ENCODE measurements at places on chromosomes 6 and 20. TPM values are rescaled to one million over a fixed set of nuclear protein-coding genes. Genes with fewer than 3 reads are reported as not detected.

ULBP3 gene
- total RNA-seq, result 14.1 TPM

PKHD1 gene
- total RNA-seq, result under 0.01 TPM

SH3BGRL2 gene
- total RNA-seq, result 44.3 TPM

EEF1A2 gene
- 313 TPM for total RNA-seq

PNPLA1 gene
- not detected for total RNA-seq

POU5F1 gene
- not detected for total RNA-seq

ADGRF5 gene
- total RNA-seq, result 9.9 TPM

ASIP gene
- not detected for total RNA-seq

HSPA1A gene
- total RNA-seq, result 190 TPM

BNIP5 gene
- total RNA-seq, result not detected

PTCRA gene
- total RNA-seq, result not detected

FGD2 gene
- 3.2 TPM for total RNA-seq

PPIL1 gene
- 47.3 TPM for total RNA-seq

LAMA4 gene
- total RNA-seq, result 41.5 TPM

SCGN gene
- 13.8 TPM for total RNA-seq

PRR18 gene
- 2.5 TPM for total RNA-seq

BMP5 gene
- total RNA-seq, result 5.5 TPM

SNPH gene
- total RNA-seq, result 34.4 TPM

CLPSL1 gene
- not detected for total RNA-seq

BHLHE23 gene
- not detected for total RNA-seq

CHMP4B gene
- 39.4 TPM for total RNA-seq

F13A1 gene
- total RNA-seq, result 10.4 TPM

HSPA12B gene
- 3.2 TPM for total RNA-seq

CRIP3 gene
- total RNA-seq, result 6.7 TPM

FAM83B gene
- 0.23 TPM for total RNA-seq

C20orf202 gene
- total RNA-seq, result 0.46 TPM

FNDC11 gene
- 3.5 TPM for total RNA-seq

RPP21 gene
- 16.4 TPM for total RNA-seq

NKX2-2 gene
- total RNA-seq, result 3.5 TPM

FAM217A gene
- total RNA-seq, result not detected

BEND6 gene
- 47.3 TPM for total RNA-seq

CGAS gene
- total RNA-seq, result 1.6 TPM

GJA10 gene
- not detected for total RNA-seq

FOXQ1 gene
- total RNA-seq, result 2.8 TPM

DSP gene
- 6.2 TPM for total RNA-seq

MICB gene
- 0.69 TPM for total RNA-seq
